Naive thymus-derived CD4-positive, alpha-beta T cell (primary cell): ENCODE measurements at places on chromosomes 16 and 17. TPM values are rescaled to one million over a fixed set of nuclear protein-coding genes. Genes with fewer than 3 reads are reported as not detected.

DNA sequence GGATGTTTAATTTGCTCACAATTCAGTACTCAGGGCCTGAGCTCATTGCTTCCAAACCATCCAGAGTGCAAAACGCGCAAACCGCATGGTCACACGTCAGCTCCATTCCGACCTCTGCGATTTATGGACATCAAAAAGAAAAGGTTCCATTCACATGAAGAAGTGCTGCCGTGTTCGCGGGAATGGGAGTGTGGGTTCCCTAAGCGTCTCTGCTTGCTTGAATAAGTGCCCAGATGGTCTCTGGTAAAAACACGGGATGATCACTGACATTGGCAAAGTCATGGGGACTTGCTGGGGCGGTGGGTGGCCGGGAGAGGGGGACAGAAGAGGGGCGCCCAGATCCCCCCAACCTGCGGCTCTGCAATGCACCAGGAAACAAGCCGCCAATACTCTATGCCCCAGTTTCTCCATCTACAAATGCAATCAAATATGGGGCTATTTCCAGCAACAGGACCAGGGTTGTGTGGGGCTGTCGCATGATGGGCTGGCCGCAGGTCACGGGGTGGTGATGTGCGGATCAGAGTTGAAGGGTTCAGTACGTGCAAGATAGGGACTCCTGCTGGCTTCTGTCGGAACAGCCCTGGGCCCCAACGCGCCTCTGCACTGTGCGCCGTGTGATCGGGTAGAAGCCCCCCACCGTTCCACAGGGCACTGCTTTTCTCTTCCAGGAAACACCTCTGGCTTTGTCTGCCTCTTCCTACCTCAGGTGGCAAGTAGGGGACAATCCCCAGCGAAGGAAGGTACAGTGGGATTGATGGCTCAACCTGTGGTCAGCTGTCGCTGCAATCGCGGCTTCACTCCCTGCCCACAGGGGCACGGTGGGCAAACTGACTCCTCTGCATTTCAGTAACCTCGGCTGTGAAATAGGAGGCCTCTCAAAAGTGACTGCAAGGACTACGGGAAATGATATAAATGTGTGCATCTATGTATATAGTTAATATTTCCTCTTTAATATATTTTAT lies 11.2 kb downstream of the FOXF1 start:
- H3K4me3 ChIP-seq, result no peak overlapping the region
- H3K4me1 ChIP-seq, result no peaks in the 10 kb centered on the region
- H3K27me3 ChIP-seq, result peaks cover 15% of the 10 kb centered on the region
- no peaks in the 10 kb centered on the region for H3K36me3 ChIP-seq
- DNase-seq, result no peak
- H3K27ac ChIP-seq, result no peak overlapping the region

GRCh38 chr17:82213251-82214011 lies 789 bp upstream of the CCDC57 start:
- H3K4me3 ChIP-seq, result peak overlapping the region; percentile 68
- H3K4me1 ChIP-seq, result peaks cover 31% of the 10 kb centered on the region
- peak overlapping the region; percentile 82 for H3K27ac ChIP-seq
- DNase-seq, result no peak
- H3K27me3 ChIP-seq, result no peaks in the 10 kb centered on the region

DNA sequence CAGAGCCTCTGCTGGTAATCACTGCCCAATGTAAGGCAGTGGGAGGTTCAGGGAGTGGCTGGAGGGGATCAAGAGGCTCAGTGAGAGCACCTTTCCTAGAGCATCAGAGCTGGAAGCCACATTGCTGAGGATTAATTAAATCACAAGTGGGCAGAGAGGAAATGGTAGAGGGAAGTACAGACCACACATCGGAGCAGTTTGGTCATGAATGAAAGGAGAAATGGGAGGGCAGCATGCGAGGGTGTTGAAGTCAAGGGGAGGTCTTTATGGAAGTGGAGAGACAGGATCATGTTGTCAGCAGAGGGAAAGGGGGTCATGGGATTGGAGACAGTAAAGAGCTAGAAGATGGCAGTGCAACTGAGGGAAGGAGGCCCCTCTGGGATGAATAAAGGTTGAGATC lies 2.3 kb downstream of the CCL17 start:
- no peak for DNase-seq
- H3K4me1 ChIP-seq, result no peaks in the 10 kb centered on the region
- H3K36me3 ChIP-seq, result no peaks in the 10 kb centered on the region
- H3K27me3 ChIP-seq, result no peaks in the 10 kb centered on the region

DNA sequence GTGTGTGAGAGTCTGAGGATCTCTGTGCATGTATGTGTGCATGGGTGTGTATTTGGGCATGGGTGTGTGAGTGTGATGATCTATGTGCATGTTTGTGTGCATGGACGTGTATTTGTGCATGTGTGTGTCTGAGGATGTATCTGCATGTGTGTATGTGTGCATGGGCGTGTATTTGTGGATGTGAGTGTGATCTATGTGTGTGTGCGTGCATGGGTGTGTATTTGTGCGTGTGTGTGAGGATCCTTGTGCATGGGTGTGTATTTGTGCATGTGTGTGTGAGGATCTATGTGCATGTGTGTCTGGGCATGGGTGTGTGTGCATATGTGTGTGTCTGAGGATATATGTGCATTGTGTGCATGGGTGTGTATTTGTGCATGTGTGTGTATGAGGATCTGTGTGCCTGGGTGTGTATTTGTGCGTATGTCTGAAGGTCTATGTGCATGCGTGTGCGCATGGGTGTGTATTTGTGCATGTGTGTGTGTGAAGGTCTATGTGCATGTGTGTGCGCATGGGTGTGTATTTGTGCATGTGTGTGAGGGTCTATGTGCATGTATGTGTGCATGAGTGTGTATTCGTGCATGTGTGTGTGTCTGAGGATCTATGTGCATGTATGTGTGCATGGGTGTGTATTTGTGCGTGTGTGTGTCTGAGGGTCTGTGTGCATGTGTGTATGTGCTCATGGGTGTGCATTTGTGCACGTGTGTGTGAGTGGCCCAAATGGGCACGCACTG lies 26.5 kb upstream of the ITGAX start:
- DNase-seq, result no peak
- H3K4me3 ChIP-seq, result no peak overlapping the region
- no peak overlapping the region for H3K27ac ChIP-seq
- H3K36me3 ChIP-seq, result no peaks in the 10 kb centered on the region
- H3K27me3 ChIP-seq, result no peaks in the 10 kb centered on the region

GRCh38 chr16:87948735-87949070 lies 2.5 kb upstream of the BANP start:
- peaks cover 4% of the 10 kb centered on the region for H3K36me3 ChIP-seq

DNA sequence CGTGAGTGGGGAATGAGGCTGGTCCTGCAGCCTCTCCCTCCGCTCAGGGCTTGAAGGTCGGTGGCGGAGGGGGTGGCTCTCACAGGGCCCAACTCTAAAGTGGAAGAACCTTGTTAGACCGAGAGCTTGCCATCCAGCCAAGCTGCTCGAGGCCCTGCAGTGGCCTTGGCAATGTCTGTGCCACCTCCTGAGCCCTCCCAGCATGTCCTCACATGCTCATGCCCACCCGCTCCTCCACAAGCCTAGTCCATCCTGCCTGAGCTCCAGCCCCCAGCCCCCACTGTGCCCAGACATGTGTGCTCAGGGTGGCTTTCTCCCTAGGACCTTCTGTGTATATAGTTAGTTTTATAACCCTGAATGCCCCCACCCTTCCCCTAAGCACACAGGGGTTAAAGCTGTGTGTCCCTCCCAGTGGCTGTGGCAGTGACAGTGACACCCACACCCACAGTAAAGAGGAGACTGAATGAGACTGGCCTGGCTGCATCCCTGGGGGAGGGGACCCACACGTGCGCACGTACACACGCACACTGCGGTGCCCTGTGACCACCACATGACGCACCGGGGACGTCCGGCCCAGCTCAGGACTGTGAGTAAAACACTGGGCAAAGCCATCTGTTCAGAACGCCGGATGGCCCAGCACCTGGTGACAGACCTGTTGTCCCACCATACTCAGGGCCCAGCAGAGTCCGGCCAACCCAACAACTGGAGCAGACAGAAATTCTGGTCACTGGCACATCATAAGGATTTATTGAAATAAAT lies 15.6 kb downstream of the PDK2 start:
- H3K27me3 ChIP-seq, result no peaks in the 10 kb centered on the region
- no peaks in the 10 kb centered on the region for H3K36me3 ChIP-seq
- DNase-seq, result no peak
- H3K27ac ChIP-seq, result no peak overlapping the region
- H3K4me3 ChIP-seq, result no peak overlapping the region
- H3K4me1 ChIP-seq, result no peaks in the 10 kb centered on the region

DNA sequence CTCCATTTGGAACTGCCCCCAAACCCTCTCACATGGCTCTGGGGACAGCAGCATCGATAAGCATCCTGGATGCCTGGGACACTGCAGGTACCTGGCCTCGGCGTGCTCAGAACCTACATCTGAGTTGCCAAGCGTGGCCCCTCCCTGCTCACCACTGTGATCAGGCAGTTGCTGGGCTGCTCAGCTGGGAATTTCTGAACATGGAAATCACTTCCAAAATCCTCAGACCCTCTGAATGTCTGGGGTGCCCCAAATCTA lies 6.3 kb downstream of the CDH5 start:
- H3K4me1 ChIP-seq, result no peaks in the 10 kb centered on the region
- no peaks in the 10 kb centered on the region for H3K27me3 ChIP-seq
- H3K4me3 ChIP-seq, result no peak overlapping the region

DNA sequence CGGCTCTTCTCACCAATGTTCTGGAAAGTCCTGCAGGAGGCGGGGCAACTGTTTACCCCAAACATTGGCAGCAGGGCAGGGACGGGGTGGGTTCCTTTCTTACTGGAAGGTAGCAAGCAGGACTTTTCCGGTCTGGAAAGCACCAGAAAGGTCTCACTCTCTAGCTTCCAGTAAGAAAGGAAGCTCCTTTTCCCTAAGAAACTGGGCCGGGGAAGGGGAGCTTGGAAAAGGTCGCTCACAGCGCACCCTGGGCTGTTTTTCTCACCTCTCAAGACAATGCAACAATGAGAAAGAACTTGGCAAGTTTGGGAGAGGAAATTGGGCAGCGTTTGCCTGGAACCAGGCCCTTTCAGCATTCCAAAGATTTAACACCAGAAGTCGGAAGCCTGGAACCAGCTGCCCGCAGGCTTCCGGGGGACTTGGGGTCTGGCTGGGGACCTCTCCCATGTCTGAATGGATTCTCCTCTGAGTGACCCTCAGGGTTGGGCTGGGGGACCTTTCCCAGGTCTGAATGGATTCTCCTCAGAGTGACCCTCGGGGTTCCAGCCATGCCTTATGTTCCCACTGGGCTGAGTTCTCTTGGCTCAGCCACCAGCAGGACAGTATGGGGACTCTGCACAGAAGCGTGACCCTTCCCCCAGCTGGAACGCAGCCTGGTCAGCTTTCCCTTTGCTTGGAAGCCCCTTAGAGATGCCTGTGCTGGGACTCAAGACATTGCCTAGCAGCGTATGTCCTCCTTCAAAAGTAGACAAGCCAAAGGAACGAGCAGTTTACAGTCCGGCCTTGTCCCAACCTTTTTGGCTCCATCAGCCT lies 166.5 kb upstream of the PLCG2 start:
- DNase-seq, result no peak
- no peak overlapping the region for H3K27ac ChIP-seq
- no peaks in the 10 kb centered on the region for H3K27me3 ChIP-seq
- peaks cover 40% of the 10 kb centered on the region for H3K36me3 ChIP-seq
- H3K4me3 ChIP-seq, result no peak overlapping the region
- H3K4me1 ChIP-seq, result peaks cover 22% of the 10 kb centered on the region

- no peak overlapping the region for H3K27ac ChIP-seq
- DNase-seq, result no peak
- H3K4me1 ChIP-seq, result no peaks in the 10 kb centered on the region
- no peak overlapping the region for H3K4me3 ChIP-seq
- H3K36me3 ChIP-seq, result no peaks in the 10 kb centered on the region
Observed at GRCh38 chr16:57624806-57625500, 3.5 kb upstream of the ADGRG1 start.

- H3K27ac ChIP-seq, result no peak overlapping the region
- H3K4me1 ChIP-seq, result no peaks in the 10 kb centered on the region
- H3K4me3 ChIP-seq, result no peak overlapping the region
- DNase-seq, result no peak
Observed at GRCh38 chr16:65386672-65387071, 264.8 kb upstream of the CDH11 start.

GRCh38 chr17:64057701-64058263 lies 37.3 kb upstream of the ICAM2 start:
- no peak overlapping the region for H3K4me3 ChIP-seq
- H3K36me3 ChIP-seq, result peaks cover 16% of the 10 kb centered on the region
- no peaks in the 10 kb centered on the region for H3K27me3 ChIP-seq
- peaks cover 45% of the 10 kb centered on the region for H3K4me1 ChIP-seq
- no peak for DNase-seq

- peaks cover 34% of the 10 kb centered on the region for H3K4me1 ChIP-seq
- peak; percentile 80 for DNase-seq
- H3K36me3 ChIP-seq, result no peaks in the 10 kb centered on the region
- H3K27me3 ChIP-seq, result no peaks in the 10 kb centered on the region
Observed at GRCh38 chr17:29615492-29616299, 7.0 kb downstream of the CORO6 start.

DNA sequence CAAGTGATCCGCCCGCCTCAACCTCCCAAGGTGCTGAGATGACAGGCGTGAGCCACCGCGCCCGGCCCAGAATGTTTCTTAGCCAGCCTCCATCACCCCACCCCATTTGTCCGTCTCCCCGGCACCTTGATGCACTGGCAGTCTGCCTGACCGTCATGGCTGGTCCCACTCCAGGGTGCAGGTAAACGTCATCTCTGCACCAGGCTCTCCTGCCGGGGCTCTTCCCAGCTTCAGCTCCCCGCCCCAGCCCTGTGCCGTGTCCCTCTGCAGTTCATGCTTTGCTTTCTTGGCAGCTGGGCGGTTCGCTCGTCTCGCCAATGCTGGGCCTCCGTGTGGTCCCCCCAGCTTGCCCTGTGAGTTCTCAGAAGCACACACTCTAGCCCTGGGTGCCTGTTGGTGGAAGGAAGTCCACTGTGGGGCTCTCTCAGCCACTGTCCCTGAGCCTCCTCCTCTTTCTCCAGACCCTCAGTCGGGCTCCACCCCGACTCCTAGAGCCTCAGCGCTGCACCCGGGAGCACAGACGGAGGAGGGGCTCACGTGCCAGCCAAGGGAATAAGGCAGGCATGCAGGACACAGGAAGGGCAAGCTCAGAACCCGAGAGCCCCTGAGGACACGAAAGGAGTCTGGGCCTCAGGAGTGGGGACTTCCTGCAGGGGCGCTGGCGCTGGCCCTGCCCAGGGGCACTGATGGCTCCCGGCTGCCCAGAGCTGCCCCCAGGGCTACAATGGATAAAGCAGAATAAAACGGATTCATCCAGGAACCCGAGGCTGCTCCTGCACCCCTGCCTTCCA lies 12.0 kb downstream of the HS3ST6 start:
- H3K27me3 ChIP-seq, result no peaks in the 10 kb centered on the region
- H3K4me1 ChIP-seq, result no peaks in the 10 kb centered on the region
- no peaks in the 10 kb centered on the region for H3K36me3 ChIP-seq
- no peak overlapping the region for H3K4me3 ChIP-seq

GRCh38 chr17:72255481-72255880 lies 134.7 kb downstream of the SOX9 start:
- no peak overlapping the region for H3K27ac ChIP-seq
- no peak overlapping the region for H3K4me3 ChIP-seq
- DNase-seq, result no peak
- no peaks in the 10 kb centered on the region for H3K36me3 ChIP-seq
- H3K4me1 ChIP-seq, result no peaks in the 10 kb centered on the region

PROCA1 gene
- polyA plus RNA-seq, result 1.4 TPM

EFNB3 gene
- polyA plus RNA-seq, result not detected

CSH2 gene
- not detected for polyA plus RNA-seq

TMEM170A gene
- polyA plus RNA-seq, result 34.7 TPM

ST6GALNAC2 gene
- polyA plus RNA-seq, result not detected

CDH1 gene
- not detected for polyA plus RNA-seq

PYY gene
- not detected for polyA plus RNA-seq

SEPTIN1 gene
- polyA plus RNA-seq, result 257 TPM
